ENCODE measurements at places on chromosomes 7 and 10.
A peak's percentile ranks its signal among the peaks of the same experiment; 100 is the strongest.

- DNase-seq: no peak
Observed at GRCh38 chr10:83881661-83882060, 257.6 kb upstream of the GHITM start.

DNA sequence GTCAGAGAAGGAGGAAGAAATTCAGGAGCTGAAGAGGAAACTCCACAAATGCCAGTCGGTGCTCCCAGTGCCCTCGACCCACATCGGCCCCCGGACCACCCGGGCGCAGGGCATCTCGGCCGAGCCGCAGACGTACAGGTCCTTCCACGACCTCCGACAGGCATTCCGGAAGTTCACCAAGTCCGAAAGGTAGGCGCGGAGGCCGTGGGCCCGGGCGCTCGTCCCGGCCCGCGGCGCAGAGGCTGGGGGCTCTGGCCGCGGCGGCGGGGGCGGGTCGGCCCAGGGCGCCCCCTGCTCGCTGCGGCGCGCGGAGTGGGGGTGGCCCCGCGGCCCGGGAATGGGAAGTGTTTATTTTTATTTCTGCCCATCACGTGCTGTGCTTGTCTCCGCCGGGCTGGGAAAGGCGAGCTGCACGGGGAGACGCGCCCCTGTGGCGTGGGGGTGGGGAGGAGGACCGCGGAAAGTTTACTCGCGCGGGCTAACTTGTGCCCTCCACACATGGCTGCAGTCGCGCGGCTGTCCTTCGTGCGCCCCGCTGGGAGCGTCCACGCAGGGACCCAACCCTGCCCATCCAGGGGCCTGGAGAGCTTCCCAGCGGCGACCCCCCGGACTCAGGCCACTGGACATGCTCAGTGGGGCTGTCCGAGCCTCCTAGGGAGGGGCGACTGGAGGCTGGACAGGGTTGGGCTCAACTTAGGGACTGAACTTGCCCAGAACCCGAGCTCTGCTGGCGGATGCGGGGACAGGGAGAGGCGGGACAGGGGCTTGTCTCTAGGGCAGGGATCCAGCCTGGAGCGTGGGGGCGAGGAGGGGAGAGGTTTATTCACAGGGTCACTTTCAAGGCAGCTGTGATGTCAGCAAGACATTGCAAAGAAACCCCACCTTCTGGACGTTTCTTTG, 82.6 kb upstream of the PRKG1 start:
- no peak for DNase-seq

GRCh38 chr7:157405914-157406810, 69.4 kb downstream of the DNAJB6 start:
- DNase-seq: no peak

GRCh38 chr7:11436316-11436715, 395.7 kb downstream of the THSD7A start:
- DNase-seq: no peak

GRCh38 chr7:114785496-114785895, 136.4 kb upstream of the MDFIC start:
- DNase-seq: no peak

DNA sequence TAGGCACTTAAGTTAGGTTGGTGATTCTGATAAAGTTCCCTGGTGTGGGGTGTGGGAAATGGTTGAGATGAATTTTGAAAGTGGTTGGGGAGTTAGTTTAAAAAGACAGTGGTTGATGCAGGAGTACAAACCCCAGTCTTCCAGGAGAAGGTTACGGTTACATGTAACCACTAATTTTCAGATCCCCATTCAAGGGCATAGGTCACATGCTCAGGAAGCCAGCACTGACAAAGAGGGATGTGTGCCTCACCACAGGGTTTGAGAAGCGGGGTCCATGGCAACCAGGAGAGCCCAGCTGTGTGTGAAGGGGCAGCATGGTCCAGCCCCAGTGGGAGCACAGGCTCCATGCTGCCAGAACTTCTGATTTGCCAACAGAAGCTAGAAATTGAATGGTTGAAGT, 144.2 kb downstream of the MDFIC start:
- DNase-seq: no peak

- no peak for DNase-seq
Observed at GRCh38 chr7:102933763-102934162, 21.0 kb downstream of the LRRC17 start.

DNA sequence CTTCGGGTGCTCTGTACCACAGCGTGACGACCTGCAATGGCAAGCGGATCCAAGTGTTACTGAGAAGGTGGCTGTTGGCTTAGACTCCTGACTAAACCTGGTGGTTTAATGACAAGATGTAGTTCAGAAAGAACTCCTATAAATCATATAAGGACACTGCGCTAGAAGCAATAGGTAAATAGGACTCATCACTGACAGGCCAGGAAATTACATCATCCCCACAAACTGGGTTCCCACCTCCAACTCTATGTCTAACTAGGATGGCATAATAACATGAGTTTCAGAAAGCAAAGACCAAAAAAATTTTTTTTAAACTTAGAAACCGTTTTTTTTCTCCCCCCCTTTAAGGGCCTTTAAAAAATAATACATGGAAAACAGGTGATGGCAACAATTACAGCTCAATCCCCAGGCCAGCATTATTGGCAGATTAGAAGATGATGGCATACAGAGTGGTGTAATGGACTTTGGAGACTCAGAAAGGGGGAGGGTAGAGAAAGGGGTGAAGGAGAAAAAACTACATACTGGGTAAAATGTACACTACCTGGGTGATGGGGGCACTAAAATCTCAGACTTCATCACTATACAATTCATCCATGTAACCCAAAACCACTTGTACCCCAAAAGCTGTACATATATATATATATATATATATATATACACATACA, 81.4 kb upstream of the FAM133B start:
- DNase-seq: no peak

DNA sequence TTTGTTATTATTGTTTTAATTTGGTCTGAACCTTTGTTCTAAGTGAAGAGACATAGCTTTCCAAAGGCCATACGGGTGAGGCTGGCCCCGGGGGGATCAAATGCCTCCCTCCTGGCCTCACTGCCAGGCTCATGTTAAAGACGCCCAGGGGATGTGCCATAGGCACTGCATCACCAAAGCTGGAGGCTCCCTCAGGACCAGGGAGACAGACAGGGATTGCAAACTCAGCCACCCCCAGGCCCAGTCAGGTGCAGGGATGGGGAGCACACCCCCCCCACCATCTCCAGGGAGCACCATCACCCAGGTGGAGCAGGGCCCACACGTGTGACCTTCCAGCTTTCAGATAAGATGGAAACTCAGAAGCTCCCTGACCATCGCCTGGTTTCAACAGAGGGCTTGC, 96.0 kb upstream of the DNAAF5 start:
- no peak for DNase-seq

DNA sequence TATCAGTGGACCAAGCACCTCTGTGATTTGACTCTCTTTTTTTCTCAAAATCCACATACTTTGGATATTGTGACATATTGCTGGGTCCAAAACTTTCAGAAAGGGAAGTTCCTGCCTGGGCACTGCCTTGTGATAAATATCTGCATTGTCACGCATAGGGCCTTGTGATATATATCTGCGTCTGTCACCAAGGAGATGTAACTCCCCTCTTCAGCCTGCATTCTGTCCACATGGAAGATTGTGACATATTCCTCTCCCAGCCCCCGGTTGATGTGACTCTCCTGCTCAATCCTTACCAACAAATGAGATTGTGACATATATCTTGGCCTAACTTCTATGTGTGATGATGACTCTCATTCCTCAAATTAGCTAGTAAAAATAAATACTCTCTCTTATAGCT, 25.4 kb upstream of the ZNF107 start:
- no peak for DNase-seq

GRCh38 chr10:14543046-14543903, 212.6 kb upstream of the FRMD4A start:
- no peak for DNase-seq

DNA sequence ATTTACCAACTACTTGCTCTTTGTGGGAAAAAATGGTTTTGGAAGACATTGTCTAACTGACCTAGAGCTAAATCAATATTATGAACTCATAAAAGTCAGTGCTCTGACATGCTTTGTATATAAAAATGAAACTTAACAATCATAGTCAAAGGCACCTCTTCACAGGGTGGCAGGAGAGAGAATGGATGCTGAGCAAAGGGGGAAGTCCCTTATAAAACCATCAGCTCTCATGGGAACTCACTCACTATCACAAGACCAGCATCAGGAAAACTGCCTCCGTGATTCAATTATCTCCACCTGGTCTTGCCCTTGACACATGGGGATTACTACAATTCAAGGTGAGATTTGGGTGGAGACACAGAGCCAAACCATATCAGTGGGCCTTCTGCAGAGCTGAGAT, 417.6 kb upstream of the AUTS2 start:
- DNase-seq: no peak

- DNase-seq: peak; percentile 17
Observed at GRCh38 chr7:5780801-5781496, 514 bp downstream of the RNF216 start.

DNA sequence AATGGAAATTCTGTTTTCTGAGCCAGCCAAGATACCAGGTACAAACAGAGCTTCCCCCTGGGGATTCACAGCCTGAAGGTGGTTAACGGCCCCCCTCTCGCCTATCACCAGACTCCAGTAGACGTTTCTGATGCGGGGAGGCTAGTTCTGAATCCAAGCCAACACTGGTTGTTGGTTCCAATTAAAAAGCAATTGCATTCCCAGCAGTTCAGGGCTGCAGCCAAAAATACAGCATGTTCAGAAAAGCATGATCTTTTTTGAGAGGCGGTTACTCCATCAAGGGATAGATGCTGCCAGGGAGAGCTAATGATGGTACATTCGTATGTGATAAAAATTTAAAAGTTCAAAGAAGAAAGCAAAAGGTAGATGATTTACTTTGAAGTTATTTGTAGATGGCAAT, 481.0 kb downstream of the GALNT17 start:
- no peak for DNase-seq

DNA sequence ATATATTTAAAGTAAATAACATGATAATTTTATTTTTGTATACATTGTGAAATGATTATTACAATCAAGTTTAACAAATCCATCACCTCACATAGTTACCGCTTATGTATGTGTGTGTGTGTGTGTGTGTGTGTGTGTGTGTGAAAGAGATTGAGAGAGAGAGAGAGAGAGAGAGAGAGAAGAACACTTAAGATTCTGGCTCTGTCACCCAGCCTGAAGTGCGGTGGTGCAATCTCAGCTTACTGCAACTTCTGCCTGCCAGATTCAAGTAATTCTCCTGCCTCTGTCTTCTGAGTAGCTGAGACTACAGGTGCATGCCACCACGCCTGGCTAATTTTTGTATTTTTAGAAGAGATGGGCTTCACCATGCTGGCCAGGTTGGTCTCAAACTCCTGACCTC, 17.8 kb downstream of the LYZL1 start:
- DNase-seq: no peak

GRCh38 chr10:95133997-95134396, 60.0 kb upstream of the ACSM6 start:
- DNase-seq: no peak

GRCh38 chr10:123722351-123722750, 56.2 kb downstream of the GPR26 start:
- DNase-seq: no peak

- DNase-seq: no peak
Observed at GRCh38 chr7:107708956-107709355, 35.0 kb upstream of the CBLL1 start.

- no peak for DNase-seq
Observed at GRCh38 chr10:28282336-28282735, 20.5 kb downstream of the MPP7 start.

DNA sequence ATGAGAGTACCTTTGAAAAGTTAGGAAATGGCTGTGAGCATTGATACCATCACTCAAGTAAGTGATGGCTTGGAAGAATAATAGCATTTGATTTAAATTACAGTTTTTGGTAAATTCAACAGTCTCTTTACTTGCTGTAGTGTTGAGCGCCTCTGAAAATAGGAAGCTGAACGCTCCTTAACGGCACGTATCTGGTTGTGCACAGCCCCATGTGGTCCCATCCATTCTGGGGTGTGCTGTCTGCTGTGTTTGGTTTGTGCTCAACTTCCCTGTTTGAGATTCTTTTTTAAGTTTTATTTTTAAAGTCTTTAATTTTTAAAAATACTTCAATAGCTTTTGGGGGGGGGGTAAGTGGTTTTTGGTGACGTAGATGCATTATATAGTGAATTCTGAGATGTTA, 51.5 kb downstream of the DNAJB6 start:
- DNase-seq: no peak

DNA sequence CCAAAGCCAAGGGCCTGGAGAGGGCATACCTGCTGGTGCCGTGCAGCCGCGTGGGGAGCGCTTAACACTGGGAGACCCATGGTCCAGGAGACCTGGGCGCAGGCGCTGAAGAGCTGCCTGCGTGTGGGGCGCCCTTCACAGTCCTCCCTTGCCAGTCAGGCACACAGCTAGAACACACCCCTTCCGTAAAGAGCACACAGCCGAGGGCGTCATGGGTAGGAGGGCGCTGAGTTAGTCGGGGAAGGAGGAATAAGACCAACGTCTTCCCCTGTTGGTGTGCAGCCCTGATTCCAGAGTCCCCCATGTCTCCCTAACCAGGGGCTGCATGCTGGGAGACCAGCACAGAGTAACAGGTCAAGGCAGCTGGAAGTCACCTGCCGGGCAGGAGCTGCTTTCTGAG, 273.9 kb downstream of the USP6NL start:
- no peak for DNase-seq

- no peak for DNase-seq
Observed at GRCh38 chr7:121901026-121901425, 28.1 kb downstream of the PTPRZ1 start.

DNA sequence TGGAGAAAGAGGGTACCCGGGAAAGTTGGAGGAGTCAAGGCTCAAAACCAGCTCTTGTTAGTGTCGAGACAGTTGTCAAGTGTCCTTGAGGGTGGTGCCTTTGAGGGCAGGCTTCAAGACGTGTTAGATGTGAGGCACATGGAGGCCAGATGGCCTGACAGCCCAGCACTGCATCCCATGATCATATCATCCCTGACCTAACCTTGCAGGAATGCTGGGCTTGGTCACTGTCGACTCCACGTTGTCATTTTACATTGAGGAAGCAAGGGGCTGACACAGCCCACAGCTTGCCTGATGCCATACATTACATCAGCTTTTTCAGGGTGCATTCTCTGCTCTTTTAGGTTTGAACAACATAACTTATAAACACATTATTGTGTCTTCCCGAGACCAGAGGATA, 114.1 kb downstream of the ABCA13 start:
- no peak for DNase-seq

- no peak for DNase-seq
Observed at GRCh38 chr7:22565315-22565811, 65.4 kb upstream of the STEAP1B start.

- no peak for DNase-seq
Observed at GRCh38 chr7:155947051-155947450, 134.8 kb upstream of the SHH start.

DNA sequence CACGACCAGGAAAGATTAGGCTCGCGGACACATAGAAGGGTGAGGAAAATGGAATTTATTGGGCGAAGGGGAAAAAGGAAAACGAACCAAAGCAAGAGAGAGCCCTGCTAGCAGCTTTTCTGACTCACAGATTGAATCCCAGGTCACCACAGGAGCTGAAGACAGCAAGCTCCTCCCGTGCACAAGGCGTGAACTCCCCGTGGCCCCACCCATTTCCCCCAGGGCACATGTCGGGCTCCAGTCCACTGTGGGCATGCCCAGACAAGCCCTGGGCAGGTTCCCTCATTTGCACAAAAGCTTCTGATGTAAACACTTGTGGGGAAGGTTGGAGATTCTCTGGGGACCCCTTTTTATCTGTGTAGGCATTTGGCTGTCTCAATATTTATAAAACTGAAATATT, 582.4 kb downstream of the SUGCT start:
- no peak for DNase-seq

Measured in stimulated activated CD4-positive, alpha-beta T cell treated with anti-CD3 and anti-CD28 coated beads, Interleukin-2, amount 100 ng/mL, for 48 hours (primary cell).